ENCODE measurements at places on chromosomes 1 and 21. TPM values are rescaled to one million over a fixed set of nuclear protein-coding genes. Genes with fewer than 3 reads are reported as not detected.

- no peak for DNase-seq
These were observed 6.6 kb downstream of the BCAN start for GRCh38 chr1:156648496-156648895.

GRCh38 chr1:99004861-99005442, at the start of gene PLPPR5:
Gene PLPPR5, minus strand, starts transcription at chr1:99004861. Its CDS starts 190 bp downstream, at chr1:99004671.
- no peak for DNase-seq

DNA sequence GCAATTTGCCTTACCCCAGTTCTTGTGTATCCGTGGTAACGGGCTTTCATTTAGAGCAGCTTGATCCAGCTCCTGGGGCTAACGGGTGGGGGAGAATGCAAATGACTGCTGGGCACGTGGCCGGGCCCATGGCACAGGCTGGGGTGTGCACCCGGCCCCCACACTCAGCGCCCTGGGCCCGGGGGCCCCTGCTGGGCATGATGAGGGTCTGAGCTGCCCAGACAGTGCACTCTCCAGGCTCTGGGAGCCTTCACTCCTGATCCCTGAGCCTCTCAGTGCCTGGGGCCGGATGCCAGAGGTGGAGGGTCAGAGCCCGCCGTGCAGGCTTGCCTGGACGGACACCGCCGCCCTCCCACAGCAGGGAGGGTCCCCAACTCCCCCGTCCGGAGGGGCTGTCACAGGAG, 20.1 kb upstream of the PEX10 start:
- no peak for DNase-seq

GRCh38 chr21:41767606-41768436, 969 bp upstream of the RIPK4 start:
- DNase-seq: no peak

DNA sequence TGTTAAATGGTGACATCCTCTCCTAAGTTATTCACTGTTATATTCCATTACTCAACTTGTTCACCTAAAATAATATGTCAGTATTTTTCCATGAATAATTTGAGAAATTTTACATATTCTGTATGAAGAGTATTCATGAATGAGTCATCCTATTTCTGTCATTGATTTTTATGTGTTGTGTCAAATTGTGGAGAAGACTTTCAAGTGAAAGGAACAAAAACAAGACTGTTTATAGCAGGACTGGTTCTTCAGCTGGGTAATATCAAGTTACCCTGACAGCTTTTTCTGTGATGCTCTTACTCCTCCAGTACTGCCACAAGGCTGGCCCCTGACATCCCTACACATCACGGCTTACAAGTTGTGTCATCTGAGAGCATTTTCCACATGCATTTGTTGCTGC, 847.7 kb downstream of the NCAM2 start:
- DNase-seq: no peak

GRCh38 chr1:113677250-113678158, 81.8 kb downstream of the PHTF1 start:
- no peak for DNase-seq

DNA sequence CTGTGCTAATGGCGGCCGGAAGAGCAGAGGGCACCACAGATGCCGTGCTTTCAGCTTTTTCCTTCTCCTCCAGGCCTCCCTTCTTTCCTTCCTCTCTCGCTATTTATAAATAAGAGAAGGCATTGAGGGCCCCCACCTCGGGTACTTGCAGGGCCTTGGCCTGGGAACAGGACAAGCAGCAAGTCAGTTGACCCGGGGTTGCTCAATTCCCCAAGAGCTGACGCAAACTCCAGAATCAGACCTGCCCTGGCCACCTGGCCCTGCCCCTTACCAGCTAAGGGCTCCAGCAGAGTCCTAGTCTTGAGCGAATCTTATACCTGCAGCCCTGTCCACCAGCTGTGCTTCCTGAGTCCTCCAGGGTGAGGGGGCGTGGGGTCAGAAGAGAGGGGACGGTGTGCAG, 13.5 kb downstream of the TNFRSF1B start:
- no peak for DNase-seq

DNA sequence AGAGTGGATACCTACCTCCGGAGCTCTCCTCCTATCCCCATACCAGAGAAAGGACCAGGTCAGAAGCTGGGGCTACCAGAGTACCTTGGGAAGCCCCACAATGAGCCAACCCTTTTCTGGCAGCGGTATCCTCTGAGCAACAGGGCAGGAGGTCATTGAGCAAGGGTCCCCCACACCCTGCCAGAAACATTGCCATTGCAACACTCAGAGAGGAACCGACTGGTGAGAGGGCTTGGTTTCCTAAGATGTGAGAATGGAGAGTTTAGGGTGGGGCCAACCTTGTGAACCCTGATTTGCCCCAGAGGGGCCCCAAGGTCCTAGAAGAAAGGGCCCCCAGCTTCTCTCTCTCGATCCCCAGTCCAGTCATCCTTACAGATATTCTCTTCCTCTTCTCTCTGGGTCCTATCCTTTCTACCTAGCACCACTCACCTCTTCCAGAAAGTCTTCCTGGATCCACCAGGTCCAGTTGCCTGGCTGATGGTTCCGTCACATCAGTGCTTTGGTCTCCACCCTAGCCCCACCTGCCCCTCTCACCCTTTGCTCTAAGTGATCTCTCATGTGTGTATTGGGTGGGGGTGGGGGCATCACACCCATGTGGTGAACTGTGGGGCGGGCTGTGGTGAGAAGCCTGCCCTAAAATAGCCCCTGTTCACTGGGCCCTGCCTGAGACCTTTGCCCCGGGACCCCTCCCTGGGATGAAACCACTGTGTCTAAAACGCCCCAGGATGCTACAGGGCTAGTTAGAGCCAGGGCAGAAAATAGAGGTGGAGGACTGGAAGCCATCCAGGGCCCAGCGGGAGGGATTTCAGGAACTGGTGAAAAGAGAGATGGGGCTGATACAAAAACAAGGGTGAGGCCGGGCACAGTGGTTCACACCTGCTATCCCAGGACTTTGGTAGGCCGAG, 8.7 kb downstream of the FGR start:
- DNase-seq: no peak

DNA sequence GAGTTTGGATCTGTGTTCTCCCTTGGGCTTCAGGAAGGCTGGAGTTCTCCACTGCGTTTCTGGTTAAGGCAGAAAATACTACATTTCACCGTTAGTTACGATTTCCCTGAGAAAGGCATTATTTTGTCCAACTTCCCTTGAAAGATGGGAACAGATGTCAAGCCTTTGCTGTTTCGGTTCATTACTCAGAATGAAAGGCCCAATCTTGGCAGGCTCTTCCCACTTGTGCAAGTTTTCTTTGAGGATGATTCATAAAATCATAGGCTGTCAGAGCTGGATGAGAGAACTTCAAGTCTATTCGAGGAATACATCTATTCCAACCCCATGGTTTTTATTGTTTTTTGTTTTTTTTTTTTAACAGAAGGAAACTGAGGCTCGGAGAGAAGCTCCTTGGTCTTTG, 205.2 kb downstream of the GRIK3 start:
- DNase-seq: peak; percentile 4

DNA sequence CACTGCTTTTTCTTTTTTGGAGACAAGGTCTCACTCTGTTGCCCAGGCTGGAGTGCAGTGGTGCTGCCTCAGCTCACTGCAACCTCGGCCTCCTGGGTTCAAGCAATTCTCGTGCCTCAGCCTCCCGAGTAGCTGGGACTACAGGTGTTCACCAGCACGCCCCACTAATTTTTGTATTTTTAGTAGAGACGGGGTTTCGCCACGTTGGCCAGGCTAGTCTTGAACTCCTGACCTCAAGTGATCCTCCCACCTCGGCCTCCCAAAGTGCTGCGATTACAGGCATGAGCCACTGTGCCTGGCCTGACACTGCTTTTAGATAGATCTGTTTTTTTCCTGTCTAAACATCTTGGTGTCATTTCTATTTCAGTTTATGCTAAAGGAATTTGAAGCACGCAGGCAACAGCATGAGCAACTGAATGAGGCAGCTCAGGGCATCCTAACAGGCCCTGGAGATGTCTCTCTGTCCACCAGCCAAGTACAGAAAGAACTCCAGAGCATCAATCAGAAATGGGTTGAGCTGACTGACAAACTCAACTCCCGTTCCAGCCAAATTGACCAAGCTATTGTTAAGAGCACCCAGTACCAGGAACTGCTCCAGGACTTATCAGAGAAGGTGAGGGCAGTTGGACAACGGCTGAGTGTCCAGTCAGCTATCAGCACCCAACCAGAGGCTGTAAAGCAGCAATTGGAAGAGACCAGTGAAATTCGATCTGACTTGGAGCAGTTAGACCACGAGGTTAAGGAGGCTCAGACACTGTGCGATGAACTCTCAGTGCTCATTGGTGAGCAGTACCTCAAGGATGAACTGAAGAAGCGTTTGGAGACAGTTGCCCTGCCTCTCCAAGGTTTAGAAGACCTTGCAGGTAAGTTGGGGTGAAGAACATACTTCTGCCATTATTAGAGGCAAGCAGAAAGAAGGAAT, 106.1 kb upstream of the BMP8A start:
- no peak for DNase-seq

CFHR2 gene
- polyA plus RNA-seq: not detected

CELA3B gene
- not detected for polyA plus RNA-seq

GBP5 gene
- polyA plus RNA-seq: 0.85 TPM

CFAP45 gene
- polyA plus RNA-seq: 0.20 TPM

BRINP3 gene
- polyA plus RNA-seq: 0.63 TPM

WDR64 gene
- polyA plus RNA-seq: 0.37 TPM

SNRNP40 gene
- polyA plus RNA-seq: 36.7 TPM

GABPB2 gene
- 5.2 TPM for polyA plus RNA-seq

Data from forelimb muscle (tissue), 1 donor.